ENCODE measurements at places on chromosomes 4 and X.

- no peak for DNase-seq
Observed at GRCh38 chr4:117467404-117467803, 382.0 kb upstream of the TRAM1L1 start.

- DNase-seq: no peak
Observed at GRCh38 chrX:136780763-136781162, at the start of gene ARHGEF6. TSS of gene ARHGEF6 (minus strand) at chrX:136780932. CDS start at chrX:136780882, 50 bp downstream.

- DNase-seq: peak; percentile 81
Observed at GRCh38 chr4:145936997-145937901, 1.4 kb downstream of the ZNF827 start.

DNA sequence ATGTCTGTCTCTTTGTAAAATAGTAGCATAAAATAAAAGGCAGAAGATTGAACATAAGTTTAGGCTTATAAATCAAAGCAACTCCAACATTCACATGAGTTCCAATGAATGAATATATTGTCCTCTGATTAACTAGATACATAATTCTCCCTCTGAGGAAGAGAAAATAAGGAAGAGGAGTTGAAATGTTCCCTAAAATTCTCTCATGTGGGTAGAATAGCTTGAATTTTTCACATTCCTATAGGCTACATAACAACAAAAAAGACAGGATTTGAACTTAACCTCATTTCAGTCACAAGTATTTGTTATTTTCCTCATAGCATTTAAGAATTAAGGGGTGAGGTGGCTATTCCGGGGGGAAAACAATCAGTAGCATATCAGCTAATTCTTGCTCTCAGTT, 462.4 kb upstream of the NDST4 start:
- no peak for DNase-seq

- peak; percentile 33 for DNase-seq
Observed at GRCh38 chr4:124907881-124908280, 195.3 kb upstream of the ANKRD50 start.

GRCh38 chrX:74242050-74242449, 61.9 kb upstream of the ZCCHC13 start:
- DNase-seq: peak; percentile 37

DNA sequence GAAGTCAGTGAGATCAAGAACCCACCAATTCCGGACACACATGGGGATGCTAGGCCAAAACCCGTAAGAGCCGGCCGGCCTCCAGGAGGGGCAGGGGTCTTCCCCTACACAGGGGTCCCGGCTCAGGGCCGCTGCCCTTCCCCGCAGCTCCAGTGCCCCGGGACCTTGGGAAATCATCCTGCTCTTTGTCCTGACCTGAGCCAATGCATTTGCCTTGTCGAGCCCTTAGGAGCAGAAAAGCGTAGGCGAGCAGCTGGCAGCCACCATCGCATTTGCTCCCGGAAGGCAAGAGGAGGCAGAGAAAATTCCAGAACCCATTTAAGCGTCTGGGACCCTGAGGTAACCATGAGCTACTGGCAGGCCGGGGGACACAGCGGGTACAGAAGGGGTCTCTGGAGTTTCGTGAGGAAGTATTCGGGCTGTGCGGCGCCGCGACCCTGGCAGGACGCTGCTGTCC, 7.4 kb upstream of the TNIP2 start:
- DNase-seq: peak; percentile 44

DNA sequence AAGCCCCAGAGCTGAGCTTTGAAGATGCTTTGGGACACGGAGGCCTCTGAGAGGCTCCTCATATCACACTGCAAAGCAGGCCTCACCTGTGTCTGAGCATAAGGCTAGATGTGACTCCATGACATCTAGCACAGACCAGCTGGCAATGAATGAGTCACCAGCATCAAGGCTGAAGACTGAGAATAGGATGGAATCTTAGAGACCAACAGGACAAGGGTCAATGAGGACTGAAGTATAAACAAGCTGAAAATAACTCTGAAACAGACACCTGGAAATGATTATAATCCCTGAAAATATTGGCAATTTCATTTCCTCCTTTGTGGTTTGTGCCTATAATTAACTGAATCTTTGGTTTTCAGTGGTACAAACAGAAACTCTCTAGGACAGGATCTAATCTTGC, 87.1 kb upstream of the PRPS1 start:
- no peak for DNase-seq
